ENCODE measurements at places on chromosomes 12 and 14.

GRCh38 chr12:105843561-105843960 is 295.2 kb downstream of the NUAK1 start:
- DNase-seq: no peak

GRCh38 chr14:56666716-56667115 is 87.1 kb downstream of the TMEM260 start:
- DNase-seq: no peak

DNA sequence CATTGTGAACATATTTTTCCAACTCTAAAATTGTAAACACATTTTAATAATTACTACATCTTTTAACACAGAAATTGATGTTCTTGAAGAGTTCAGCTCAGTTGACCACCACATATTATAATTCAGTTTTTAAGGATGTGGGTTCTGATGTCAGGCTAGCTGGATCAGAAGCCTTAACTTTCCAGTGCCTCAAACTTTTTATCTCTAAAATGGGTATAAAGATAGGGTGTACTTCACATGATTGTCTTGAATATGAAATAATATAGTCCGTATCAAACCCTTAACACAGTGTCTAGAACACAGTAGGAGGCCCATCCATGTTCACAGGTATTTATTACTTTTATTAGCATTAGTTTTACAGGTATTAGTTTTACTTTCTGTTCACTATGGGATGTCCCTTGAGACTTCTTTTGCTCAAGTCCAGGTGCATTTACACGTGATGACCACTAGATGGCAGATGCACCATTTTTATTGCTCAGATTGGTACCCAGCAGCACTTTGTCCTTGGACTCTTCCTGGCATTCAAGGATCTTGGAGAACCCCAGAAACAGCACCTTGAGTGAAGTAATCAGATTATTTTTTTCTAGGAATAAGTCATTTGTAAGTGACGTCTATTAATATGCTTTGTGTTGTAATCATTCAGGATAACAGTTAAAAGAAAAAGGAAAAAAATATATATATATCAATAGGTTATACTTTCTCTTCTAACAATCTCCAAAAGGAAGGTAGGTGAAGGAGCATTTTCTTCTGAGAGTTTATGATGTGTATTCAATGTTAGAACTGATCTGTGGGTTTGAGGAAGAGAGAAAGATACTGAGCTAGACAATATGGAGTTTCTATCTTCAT is 580.2 kb downstream of the ETNK1 start:
- DNase-seq: no peak

- DNase-seq: no peak
Measured at GRCh38 chr14:55698051-55698450, 118.0 kb downstream of the KTN1 start.

GRCh38 chr12:4119157-4119761 is 154.3 kb upstream of the CCND2 start:
- DNase-seq: no peak

- DNase-seq: no peak
Measured at GRCh38 chr12:132348176-132348575, 18.8 kb upstream of the GALNT9 start.

- no peak for DNase-seq
Measured at GRCh38 chr12:14113031-14113430, 131.6 kb upstream of the GRIN2B start.

DNA sequence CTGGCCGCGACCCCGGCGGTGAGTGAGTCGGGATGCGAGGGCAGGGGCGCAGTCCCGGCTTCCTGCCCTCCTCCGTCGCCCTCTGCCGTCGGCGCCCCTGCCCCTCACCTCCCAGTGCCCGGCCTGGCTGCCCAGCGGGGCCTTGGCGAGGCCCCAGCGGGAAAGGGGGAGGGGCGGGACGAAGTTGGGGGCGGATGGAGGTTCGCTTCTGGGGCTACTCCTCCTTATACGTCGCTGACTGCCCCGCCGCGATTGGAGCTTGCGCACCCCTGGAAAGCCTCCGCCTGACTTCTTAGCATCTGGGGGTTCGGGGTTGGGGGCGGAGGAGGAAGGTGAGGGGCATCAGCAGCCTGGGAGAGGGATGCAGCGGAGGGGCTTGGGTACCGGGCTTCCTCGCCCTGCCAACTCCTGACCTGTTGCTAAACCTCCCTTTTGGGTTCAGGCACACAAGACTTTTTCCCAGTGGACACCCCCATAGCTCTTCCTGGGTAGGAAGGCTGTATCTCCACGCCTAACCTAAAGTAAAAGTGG is 406 bp downstream of the TMEM263 start:
- peak; percentile 6 for DNase-seq

GRCh38 chr12:120126635-120127005 is 10.1 kb upstream of the RAB35 start:
- no peak for DNase-seq

- DNase-seq: no peak
Measured at GRCh38 chr12:22248121-22248520, 86.4 kb downstream of the ST8SIA1 start.

DNA sequence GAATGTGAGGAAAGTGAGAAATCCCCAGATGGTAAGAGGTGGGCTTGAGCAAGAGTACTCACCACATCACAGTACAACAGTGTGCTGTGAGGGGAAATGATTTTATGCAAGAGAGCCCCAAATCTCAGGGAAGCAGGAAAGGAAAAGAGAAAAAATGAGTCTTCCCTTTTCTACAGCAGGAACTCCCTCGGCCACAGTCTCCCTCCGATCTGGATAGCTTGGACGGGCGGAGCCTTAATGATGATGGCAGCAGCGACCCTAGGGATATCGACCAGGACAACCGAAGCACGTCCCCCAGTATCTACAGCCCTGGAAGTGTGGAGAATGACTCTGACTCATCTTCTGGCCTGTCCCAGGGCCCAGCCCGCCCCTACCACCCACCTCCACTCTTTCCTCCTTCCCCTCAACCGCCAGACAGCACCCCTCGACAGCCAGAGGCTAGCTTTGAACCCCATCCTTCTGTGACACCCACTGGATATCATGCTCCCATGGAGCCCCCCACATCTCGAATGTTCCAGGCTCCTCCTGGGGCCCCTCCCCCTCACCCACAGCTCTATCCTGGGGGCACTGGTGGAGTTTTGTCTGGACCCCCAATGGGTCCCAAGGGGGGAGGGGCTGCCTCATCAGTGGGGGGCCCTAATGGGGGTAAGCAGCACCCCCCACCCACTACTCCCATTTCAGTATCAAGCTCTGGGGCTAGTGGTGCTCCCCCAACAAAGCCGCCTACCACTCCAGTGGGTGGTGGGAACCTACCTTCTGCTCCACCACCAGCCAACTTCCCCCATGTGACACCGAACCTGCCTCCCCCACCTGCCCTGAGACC is 7.8 kb downstream of the ATN1 start:
- no peak for DNase-seq

- DNase-seq: no peak
Measured at GRCh38 chr14:96117101-96117897, 78.1 kb downstream of the C14orf132 start.

DNA sequence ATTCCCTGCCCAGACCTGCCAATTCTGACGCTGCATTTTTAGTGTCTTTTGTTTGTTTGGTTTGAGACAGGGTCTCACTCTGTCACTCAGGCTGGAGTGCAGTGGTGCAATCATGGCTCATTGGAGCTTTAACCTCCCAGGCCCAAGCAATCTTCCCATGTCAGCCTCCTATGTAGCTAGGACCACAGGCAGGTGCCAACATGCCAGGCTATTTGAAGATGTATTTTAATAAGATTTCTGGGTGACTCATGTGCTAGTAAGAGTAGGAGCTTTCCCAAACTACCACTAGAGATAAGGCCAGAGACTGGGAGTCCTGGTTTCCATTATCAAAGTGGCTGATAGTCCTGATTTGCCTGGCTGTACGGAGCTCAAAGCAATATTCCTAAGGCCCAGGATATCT is 693.3 kb downstream of the MED13L start:
- DNase-seq: no peak

DNA sequence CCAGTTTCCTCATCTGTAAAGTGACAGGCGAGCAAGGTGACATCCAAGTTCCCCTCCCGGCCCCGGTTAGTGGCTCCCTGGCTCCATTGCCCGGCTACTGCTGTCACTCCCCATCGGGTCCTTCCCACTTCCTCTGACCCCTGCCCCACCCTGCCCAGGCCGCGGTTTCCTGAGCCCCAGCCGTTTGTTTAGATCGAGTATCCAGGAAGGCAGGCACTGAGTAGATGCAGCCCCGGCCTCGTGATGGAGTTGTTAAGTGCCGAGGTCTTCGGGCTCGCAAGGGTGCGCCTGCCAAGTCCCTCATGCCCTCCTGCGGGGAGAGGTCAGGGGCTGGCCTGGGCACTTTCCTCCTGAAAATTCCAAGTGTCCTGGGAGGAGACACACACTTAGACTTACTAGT is 55.4 kb downstream of the TEAD4 start:
- no peak for DNase-seq

DNA sequence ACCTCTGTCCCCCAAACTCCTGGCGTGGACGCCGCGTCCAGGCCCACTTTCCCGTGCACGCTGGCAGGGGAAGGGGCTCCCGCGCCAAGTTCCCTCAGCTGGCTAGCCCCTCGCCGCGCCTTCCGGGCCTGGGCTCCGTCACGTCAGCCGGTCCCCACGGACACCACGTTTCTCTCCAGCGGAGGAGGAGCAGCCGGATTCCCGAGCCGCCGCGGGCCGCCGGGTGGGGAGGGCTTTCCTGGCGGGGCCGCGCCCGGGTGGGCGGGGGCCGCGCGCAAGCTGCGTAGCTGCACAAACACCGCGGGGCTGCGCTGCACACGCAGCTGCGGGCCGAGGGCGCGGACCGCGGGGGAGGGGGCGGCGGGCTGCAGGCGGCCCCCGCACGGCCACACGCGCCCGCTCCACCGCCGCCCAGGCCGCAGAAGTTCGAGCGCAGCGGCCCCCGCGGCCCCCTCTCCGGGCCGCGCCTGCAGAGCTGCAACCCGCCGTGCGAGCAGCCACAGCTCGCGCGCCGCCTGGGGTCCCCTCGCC is 45.1 kb upstream of the PNMA1 start:
- DNase-seq: no peak

DNA sequence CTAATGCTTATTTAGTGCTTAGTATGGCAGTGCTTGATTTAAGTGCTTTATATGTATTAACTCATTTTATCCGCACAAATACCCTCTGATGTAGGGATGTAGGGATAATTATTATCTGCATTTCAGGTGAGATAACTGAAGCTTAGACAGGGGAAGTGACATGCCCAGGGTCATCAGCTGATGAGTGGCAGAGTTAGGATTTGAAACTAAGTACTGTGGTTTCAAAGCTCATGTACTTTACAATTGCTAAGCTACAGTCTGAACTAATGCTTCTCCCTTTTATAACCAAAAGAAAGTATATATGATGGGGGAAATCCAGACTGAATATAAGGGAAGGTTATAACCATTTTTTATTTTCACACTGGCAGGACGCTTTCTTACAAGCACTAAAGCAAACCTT is 229.6 kb upstream of the NAV3 start:
- DNase-seq: no peak

- no peak for DNase-seq
Measured at GRCh38 chr12:991350-992333, 619 bp downstream of the ERC1 start.

GRCh38 chr12:96045566-96045965 is 10.2 kb upstream of the LTA4H start:
- no peak for DNase-seq

Data from thoracic aorta (tissue), 2 donors.